Activated CD8-positive, alpha-beta T cell treated with anti-CD3 and anti-CD28 coated beads for 36 hours (primary cell): ENCODE measurements at places on chromosomes 5 and 9.

- DNase-seq = no peak
These were observed 75.6 kb upstream of the GRIN3A start for GRCh38 chr9:101814064-101814463.

- no peak for DNase-seq
These were observed 514.9 kb downstream of the RASEF start for GRCh38 chr9:82547995-82548394.

GRCh38 chr5:169531631-169532030 is 51.9 kb upstream of the SPDL1 start:
- DNase-seq = no peak

DNA sequence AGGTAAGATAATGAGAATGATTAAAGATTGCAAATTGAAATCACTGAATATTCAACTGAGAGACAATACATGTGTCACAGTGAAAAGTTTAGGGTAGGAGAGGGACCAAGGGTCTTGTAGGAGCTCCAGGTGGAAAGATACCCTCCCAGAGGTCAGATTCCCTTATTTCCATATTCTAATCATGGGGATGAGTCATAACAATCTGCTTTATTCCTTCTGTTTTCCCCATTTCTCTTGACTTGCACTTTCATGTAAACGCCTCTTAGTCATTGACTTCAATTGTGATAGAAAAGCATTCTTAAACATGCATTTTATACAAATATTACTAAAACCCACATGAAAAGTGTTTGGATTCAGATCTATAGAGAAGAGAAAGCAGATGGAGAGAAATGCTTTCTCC is 81.3 kb upstream of the CTSL start:
- no peak for DNase-seq

DNA sequence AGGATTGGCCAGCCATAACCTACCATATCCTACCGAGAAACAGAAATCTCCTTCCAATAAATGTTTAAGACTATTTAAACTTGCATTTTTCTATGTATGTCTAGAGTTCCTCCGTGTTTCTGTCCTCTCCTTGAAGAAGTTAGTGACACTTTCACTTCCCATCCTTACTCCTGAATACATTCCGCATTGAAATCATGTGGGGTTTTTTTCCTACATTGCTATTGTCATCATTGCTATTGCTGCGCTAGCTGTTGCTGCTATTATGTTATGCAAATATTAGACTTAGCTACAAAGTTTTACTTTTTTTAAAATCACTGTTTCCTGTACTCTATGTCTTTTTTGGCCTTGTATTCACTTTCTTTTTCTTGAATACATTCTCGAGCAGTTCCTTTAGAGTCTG is 83.3 kb upstream of the NEK6 start:
- DNase-seq = no peak

DNA sequence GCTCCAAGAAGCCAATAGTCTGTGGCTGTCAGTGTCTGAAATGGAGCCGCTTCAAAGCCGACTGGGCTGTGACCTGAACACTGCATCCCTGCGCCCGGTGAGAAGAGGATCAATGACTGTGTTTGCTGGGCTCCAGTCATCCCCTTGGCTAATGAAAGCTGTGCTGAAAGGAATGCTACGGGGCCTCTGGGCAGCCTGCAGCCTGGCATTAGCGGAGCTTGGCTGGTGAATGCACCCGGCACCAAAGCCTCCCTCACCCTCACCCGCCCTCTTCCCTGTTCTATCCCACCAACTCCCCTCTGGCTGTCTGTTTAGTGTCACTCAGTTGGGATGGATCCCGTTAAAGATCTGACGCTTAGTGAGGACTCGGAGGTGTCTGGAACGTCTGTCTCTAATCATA is 355.3 kb downstream of the BNC2 start:
- DNase-seq = no peak

GRCh38 chr5:127824126-127824525 is 120.9 kb downstream of the CCDC192 start:
- DNase-seq = no peak

GRCh38 chr5:25568989-25569625 is 924.3 kb upstream of the CDH10 start:
- no peak for DNase-seq

DNA sequence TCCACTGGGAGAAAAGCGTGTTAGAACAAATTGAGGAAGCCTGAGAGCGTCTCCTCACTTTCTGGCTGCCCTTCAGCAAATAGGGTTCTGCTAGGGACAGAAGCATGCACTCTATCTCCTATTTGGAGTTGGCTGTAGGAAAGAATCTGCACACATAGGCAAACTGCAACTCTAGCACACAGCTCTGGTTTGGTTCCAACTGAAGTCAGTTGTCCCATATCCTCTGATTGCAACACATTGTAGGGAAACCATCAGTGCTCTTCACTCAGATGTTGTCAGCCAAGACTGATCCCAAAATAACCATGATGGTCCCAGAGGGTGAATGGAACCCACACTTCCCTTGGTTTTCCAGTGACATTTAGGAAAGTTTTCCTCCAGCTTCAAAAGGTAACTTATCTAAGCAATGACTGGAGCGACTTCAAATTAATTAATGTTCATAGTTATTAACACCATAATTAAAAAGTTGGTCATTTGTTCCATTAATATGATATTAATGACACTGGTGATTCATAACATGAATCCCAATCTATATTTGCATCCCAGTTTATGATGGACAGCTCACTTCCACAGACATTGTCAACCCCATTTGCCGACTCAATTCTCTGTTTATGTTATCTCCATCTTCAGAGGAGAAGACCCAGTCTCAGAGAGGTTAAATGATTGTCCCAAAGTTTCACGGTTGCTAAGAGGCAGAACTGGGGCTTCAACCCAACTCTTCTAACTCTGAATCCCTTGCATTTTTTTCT is 136.7 kb upstream of the ZNF462 start:
- no peak for DNase-seq
